ENCODE measurements at places on chromosomes 7 and 10. TPM values are rescaled to one million over a fixed set of nuclear protein-coding genes. Genes with fewer than 3 reads are reported as not detected.

DNA sequence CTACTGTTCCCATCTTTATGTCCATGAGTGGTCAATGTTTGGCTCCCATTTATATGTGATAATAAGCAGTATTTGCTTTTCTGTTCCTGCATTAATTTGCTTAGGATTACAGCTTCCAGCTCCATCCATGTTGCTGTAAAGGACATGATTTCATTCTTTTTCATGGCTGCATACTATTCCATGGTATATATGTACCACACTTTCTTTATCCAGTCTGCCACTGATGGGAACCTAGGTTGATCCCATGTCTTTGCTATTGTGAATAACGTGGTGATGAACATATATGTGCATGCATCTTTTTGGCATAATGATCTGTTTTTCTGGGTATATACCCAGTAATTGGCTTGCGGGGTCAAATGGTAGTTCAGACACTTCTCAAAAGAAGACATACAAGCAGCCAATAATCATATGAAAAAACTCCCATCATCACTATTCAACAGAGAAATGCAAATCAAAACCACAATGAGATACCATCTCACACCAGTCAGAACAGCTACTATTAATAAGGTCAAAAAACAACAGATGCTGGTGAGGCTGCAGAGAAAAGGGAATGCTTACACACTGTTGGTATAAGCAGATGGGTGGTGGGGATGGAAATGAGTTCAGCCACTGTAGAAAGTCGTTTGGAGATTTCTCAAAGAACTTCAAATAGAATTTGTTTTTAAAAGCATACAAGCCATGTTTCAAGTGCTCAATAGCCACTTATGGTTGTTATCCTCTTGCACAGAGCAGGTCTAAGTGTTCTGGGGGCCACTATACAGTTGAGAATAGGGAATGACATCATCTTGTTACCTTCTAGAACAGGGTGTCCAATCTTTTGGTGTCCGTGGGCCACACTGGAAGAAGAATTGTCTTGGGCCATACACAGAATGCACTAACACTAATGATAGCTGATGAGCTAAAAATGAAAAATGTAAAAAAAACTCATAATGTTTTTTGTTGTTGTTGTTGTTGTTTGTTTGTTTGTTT, 23.2 kb upstream of the SDK1 start:
- no peak for DNase-seq

LDB3 gene
- total RNA-seq, result not detected

DNA sequence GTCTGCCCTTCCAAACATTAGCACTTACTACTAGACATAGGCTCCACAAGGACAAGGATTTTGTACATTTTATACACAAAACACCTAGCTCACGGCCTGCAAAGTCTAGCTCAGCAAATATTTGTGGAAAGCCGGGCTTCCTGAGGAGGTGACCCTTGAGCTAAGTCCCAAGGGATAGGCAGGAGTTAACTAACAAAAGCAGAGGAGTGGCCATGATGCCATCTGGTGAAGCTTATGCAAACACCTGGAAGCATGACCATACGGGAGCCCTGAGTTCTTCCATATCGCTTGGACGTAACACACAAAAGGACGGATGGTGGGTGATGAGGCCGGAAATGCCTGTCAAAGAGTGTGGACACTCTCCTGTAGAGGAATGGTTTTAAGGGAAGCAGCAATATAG, 25.9 kb upstream of the YAE1 start:
- DNase-seq, result no peak

PNLIPRP3 gene
- total RNA-seq, result not detected

CPXM2 gene
- total RNA-seq, result 1.0 TPM

RTKN2 gene
- 0.33 TPM for total RNA-seq
